ENCODE measurements at places on chromosomes 2 and 18.

- DNase-seq, result no peak
Observed at GRCh38 chr18:24089076-24089475, 49.8 kb upstream of the CABYR start.

DNA sequence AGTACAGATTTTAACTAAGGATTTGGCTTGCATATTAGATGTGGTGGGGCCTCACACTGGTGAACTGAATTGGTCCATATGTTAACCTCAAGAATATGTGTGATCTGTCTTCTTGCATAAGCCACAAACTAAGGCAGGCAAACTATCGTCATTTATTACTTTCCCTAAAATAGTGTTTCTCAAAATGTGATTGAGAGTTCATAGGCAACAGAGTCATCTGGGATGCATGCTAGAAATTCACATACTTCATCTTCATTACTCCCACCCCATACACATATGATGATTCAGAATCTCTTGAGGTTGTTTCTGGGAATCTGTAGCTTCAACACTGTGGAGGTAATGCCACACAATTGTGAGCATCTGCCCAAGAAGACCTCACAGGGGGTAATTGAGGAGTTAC lies 822.8 kb upstream of the CDH2 start:
- DNase-seq, result peak; percentile 90

- peak; percentile 36 for DNase-seq
Observed at GRCh38 chr2:163471947-163472346, 263.9 kb downstream of the FIGN start.

DNA sequence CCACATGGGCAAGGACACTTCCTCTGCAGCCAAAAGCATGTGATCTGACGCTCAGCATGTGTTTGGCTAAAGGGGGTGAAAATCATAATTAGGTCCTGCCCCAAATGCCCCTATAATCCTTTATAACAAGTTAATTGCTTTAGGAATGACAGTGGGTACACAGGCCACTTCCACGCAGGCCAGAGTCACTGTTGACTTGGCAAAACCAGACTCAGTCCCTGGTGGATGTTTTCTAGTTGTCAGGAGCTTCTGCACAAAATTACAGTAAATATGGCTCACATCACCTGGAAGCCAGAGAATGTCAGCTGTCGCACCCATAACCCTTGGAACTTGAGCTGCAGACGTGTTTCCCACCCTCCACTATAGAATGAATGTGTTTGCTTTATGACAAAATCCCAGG lies 13.3 kb upstream of the PXDN start:
- DNase-seq, result no peak

DNA sequence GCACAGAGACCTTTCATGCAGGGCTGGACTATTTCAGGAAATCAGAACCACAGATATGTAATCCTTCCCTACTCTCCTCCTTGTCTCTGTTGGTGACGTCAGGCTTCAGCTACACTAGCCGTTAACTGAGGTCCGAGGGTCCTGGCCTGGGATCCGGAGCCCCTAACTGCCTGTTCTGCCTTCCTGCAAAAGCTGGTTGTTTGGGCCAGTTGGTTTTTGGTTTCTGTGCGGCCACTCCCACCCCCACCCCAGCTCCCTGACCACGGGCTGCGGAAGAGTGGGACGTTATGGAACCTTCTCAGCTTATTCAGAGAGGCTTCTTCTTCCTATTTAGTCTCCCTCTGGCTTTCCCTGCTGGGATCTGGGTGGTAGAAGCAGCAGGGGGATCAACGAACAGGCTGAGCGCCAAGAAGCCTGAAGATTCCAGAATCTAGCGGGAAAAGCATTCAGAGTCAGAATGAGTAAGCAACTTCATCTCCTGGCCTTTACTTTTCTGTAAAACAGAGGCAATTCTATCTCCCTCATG lies 49.3 kb upstream of the ROCK2 start:
- peak; percentile 75 for DNase-seq

DNA sequence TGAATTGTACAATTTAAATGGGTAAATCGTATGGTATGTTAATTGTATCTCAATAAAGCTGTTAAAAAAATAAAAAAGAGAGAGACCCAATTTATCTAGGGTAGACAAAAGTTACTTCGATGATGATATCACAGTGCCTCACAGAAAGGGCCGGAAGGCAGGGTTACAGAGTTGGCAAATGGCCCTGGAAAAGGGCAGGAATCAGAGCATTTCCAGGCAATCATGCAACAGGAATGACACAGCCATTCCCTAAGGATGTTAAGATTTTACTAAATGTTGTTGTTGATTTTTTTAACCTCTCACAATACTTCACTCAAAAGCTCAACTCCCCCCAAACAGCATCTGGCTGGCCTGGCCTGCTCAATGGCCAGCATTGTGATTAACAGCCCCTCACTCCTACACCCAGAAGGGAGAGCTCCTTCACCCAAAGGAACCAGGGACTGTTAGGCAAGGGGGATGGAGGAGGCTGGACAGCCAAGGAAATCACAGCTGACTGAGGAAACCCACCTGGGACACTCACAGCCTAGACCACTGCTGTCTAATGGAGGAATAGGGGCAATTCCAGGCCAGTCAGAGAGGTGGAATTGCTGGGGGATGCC lies 7.7 kb upstream of the SP100 start:
- DNase-seq, result peak; percentile 84

DNA sequence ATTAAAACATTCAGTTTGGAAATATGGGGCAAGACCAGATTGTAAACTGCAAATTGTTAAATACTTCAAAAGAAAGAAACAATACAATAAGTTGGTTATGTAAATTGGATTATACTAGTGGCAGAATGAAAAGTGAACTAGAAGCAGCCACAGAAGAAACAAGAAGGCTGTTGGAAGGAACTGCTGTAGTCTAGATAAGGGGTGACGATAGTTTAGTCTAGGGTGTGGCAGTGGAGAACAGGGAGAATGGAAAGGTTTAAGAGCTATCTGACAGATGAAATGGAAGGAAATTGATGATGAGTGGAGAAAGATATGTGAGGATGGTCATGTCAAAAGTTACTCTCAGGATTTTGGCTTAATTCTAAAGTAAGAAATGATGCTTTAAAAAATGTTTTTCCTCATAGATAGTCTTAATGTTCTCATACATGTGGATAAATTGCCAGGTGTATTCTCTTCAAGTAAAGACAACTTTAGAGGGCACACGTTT lies 179.7 kb downstream of the GPD2 start:
- DNase-seq, result no peak

GRCh38 chr2:62320657-62321357 lies 124.9 kb downstream of the B3GNT2 start:
- DNase-seq, result no peak

- DNase-seq, result no peak
Observed at GRCh38 chr2:181782660-181783059, 102.3 kb upstream of the NEUROD1 start.

DNA sequence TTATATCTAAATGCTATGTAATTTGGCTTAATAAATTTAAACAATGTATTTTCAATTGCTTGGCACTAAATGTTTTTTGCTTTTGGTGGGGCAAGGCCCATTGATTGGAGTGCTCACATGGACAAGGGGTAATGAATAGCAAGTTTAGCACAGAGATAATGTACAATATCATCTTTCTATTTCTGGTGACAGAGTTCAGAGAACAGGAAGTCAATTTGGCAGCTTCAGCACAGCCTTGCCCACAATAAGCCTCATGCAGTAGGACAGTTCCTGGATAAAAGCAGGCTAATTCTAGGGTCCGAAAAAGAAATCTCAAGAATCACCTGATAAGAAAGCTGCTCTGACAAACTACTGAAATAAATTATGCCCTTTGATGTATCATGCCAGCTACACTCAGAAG lies 443.9 kb upstream of the FSHR start:
- DNase-seq, result no peak

GRCh38 chr2:164917296-164917903 lies 37.9 kb downstream of the SLC38A11 start:
- peak; percentile 42 for DNase-seq

- no peak for DNase-seq
Observed at GRCh38 chr18:73232933-73233332, 365.1 kb upstream of the NETO1 start.

DNA sequence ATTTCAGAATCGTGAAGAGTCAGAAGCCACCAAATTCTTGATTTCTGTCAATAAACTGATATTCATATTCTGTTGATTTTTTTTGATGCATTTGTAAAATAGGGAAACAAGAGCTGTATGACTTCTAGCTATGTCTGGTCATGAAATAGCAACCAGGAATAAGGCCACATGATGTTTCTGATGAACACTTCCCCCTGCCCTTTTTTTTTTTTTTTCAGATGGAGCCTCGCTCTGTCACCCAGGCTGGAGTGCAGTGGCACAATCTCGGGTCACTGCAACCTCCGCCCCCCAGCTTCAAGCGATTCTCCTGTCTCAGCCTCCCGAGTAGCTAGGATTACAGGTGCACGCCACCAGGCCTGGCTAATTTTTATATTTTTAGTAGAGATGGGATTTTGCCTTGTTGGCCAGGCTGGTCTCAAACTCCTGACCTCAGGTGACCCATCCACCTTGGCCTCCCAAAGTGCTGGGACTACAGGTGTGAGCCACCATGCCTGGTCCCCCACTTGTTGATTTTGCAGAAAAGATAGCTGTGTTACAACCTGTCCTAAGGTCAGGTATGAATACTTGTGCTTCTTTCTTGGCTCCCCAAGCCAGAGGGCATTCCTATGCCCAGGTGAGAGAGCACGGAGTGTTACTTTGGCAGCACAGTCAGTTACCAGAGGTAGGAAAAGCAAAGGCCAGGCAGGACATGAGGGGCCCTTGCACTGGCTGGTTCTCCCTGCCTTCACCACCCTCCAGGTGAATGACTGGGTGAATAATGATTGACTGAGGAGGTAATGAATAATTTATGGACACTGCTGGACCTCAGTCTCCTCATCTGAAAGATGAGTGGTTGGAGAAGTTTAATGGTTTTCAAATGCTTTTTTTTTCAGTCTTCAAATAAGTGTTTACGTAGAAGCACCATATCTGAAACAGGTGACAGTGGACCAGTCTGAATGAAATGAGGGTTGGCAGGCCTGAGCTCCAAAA lies 39.6 kb downstream of the PAX8 start:
- no peak for DNase-seq

- peak; percentile 73 for DNase-seq
Observed at GRCh38 chr2:175871331-175872004, 130.6 kb downstream of the LNPK start.

- no peak for DNase-seq
Observed at GRCh38 chr2:179071810-179072355, 21.9 kb upstream of the CCDC141 start.

DNA sequence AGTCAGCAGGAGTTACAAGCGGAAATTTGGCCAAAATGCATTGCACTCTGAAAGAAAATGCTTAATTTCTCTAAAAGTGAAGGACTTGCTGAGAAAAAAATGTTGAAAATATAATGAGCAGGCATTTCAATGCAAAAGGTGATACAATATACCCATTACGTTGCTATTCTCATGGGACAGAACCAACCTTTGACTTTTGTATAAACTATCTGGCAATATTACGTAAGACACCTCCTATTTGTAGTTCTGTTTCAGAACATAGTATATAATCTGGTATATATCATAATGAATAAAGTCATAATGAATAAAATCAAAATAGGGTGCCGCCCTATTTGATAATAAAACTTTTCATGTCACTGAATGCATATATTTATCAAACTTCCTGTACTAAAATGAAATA lies 286.2 kb upstream of the SESTD1 start:
- no peak for DNase-seq

DNA sequence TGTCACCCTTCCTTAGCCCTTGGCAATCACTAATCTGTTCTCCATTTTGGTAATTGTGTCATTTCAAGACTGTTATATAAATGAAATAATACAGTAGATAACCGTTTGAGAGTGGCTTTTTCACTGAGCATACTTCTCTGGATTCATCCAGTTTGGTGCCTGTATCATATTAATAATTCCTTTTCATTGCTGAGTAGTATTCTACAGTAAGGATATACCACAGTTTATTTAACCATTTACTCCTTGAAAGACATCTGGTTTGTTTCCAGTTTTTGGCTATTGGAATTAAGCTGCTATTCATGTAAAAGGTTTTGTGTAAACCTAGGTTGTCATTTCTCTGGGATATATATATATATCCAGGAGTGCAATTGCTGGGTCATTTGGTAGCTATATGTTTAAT lies 44.6 kb upstream of the TGFA start:
- DNase-seq, result no peak

DNA sequence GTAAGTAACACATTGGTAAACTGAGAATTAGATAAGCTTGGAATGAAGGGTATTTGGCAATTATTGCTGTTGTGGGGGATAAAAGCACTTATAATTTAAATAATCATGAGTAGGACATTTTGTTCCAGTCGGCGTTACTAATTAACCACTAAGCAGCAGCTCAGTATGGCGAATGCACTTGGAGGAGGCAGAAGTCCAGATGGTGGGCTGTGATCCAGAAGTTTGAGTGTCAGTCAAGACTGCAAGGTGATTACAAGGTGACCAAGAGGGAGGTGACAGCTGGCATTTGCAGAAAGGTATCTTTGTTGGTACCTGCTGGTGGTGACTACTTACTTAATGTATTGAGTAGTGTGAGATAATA lies 643.6 kb upstream of the FAM98A start:
- no peak for DNase-seq

GRCh38 chr2:224769489-224769888 lies 53.3 kb upstream of the CCDC195 start:
- no peak for DNase-seq

- peak; percentile 15 for DNase-seq
Observed at GRCh38 chr2:170817093-170818035, 677 bp downstream of the GAD1 start.

- DNase-seq, result no peak
Observed at GRCh38 chr2:182949052-182949451, 82.6 kb upstream of the FRZB start.

DNA sequence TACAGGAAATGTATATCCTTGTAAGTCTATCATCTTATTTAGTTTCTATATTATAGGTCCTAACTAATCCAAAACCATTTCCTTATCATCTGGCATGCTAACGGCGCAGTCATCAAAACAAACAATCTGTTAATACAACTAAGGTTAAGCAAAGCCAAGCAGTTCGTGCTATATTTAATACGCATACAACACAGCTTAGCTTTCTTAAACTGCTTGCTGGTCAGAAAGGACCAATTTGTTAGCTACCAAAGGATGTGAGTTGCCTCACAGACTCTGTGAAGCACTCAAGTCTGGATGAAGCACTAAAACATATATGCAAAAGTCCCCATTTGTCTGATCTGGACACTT lies 67.0 kb downstream of the ZEB2 start:
- DNase-seq, result peak; percentile 36

DNA sequence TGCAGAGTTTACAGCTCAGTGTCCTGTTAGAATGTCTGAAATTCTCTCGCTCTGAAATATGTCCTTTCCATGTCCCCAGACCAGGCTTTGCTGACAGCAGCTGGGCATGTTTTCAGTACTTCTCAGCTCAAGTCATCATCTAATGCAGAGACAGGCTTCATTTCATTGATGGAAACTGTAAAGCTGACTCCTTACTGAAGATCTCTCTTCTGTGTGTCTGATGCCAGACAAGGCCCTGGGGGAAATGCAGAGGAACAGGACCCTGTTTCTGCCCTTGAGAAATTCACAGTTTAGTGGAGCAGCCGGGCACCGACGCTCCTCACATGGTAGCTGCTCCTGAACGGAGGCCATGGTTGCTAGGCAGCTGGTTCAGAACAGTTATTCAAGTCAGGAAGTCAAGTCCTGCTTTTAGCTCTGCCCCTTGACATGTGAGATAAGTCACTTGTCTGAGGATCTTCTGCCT lies 24.6 kb upstream of the FZD7 start:
- no peak for DNase-seq

All from fibroblast of skin of right biceps (primary cell).